ENCODE measurements at places on chromosomes 2 and 18. TPM values are rescaled to one million over a fixed set of nuclear protein-coding genes. Genes with fewer than 3 reads are reported as not detected.

The DSG1 gene
- not detected for total RNA-seq

The ADD2 gene
- total RNA-seq: 14.8 TPM

The RNF152 gene
- not detected for total RNA-seq

The ARL6IP6 gene
- total RNA-seq: 40.8 TPM

The FOXI3 gene
- not detected for total RNA-seq

The RELCH gene
- 13.9 TPM for total RNA-seq

The CRYGD gene
- not detected for total RNA-seq

The STARD6 gene
- total RNA-seq: not detected

All from Caki2 (cell line).